ENCODE measurements at places on chromosomes 16 and 17. TPM values are rescaled to one million over a fixed set of nuclear protein-coding genes. Genes with fewer than 3 reads are reported as not detected.
A peak's percentile ranks its signal among the peaks of the same experiment; 100 is the strongest.

Gene DYNLRB2
- total RNA-seq = not detected

Gene PIK3R5
- total RNA-seq = 37.7 TPM

Gene PDE6G
- total RNA-seq = 1.0 TPM

Gene CRYBA1
- total RNA-seq = not detected

Gene TMC8
- total RNA-seq = 26.6 TPM

Gene DYNC1LI2
- 122 TPM for total RNA-seq

Gene TEKT5
- not detected for total RNA-seq

Gene TSNAXIP1
- total RNA-seq = 0.55 TPM

Gene KRT9
- not detected for total RNA-seq

GRCh38 chr17:10251212-10251948 is 53.0 kb upstream of the GAS7 start:
- no peak for DNase-seq

DNA sequence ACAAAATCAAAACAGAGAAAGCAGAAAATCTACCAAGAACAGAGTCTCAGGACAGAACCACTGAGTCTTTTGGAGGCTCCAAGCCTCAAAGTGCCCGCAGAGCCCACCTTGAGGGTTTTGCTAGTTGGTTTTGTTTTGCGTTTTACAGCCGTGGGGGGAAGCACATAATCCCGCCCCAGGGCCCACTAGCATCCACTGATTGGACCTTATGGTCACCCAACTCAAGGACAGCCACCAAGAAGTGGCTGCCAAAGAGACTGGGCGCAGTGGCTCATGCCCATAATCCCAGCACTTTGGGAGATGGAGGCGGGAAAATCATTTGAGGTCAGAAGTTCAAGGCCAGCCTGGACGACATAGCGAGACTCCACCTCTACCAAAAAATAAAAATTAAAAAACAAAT is 9.9 kb downstream of the ALOX15B start:
- peak; percentile 48 for DNase-seq

GRCh38 chr16:81251871-81252270 is 13.4 kb downstream of the BCO1 start:
- DNase-seq = no peak

GRCh38 chr16:65570261-65570660 is 448.4 kb upstream of the CDH11 start:
- no peak for DNase-seq

DNA sequence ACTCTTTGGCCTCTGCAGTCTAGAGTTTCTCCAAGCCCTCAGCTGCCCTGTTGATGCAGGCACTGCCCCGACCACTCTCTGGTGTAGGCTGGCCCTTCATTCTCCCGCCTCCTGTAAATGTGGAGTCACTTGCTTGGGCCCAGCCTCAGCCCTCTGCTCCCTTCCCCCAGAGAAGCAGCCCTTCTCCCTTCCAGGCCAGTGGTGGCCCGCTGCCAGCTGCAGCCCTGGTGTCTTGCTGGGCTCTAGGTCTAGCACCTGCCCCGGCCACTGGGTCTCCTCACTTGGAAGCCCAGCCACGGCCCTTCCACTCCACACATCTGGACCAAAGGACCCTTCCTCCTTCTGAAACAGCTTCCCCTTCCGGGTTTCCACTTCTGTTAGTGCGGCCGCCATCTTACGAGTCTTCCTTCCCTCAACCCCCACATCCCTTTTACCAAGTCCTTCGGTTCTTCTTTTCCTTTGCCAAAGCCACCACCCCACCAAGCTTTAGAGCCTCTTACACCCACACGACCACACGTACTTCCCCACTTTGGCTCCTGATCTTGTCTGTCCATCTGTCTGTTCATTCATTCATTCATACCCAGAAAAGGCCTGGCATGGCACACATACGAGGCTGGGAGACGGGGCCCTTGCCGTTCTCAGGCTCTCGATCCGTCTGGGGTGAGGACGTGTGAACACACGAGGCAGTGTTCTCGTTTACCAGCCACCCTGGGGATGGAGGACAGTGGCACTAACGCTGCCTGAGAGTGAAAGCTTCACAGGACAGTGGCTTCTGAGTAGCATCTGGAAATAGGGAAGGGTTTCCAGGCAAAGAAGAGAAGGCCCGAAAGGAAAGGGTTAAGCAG is 68.0 kb downstream of the ABR start:
- DNase-seq = peak; percentile 85

GRCh38 chr17:38747463-38748148 is 530 bp downstream of the PCGF2 start:
- DNase-seq = peak; percentile 82

DNA sequence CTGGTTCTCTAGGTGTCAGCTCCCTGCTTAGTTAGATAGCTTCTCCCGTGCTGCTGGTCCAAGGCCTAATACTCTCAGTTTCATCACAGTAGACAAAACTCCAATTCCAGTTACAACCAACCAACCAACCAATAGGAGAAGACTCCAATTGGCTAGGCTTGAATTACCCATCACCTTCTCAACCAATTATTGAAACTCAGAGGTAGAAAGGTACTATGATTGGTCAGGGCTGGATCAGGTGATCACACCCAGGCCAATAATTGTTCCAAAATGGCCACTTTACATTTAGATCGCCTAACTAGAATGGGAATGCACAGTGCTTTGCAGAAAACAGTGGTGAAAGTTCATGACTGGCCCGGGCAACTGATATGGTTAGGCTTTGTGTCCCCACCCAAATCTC is 49.5 kb upstream of the CRHR1 start:
- no peak for DNase-seq

- DNase-seq = peak; percentile 71
These were observed 1.9 kb downstream of the GLIS2 start for GRCh38 chr16:4317532-4318450.

DNA sequence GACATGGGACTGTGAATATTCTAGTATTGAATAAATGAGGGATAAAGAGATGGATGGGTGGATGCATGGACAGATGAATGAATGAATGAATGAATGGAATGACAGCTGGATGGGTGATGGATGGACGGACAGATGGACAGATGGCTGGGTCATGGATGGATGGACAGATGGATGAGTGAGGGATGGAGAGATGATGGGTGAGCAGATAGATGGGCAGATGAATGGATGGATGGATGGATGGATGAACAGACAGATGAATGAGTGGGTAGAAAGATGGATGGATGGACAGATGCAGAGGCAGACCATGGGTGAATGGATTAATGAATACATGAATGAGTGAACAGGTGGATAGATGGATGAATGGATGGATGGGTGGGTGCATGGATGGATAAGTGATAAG is 96.7 kb downstream of the MYH11 start:
- DNase-seq = no peak

DNA sequence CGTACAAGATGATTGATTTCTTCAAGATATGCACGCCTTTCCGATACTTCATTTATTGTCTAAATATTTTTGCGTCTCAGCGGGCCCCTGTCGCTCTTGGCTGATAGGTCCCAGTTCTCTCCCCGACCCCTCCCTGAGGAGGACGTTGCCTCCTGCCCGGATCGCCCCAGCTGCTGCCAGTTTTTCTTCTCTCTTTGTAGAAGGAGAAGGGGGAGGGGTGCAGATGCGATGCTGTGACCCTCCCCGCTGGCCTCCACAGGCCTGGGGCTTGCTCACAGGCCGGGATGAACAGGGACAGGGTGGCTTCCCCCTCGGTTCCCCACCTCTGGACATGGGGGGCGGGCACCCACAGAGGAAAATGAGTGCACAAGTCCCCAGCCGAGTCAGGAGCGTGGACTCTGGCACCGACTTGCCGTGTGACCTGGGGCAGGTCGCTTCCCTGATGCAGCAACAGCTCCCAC is 53.6 kb upstream of the ZC3H18 start:
- no peak for DNase-seq

DNA sequence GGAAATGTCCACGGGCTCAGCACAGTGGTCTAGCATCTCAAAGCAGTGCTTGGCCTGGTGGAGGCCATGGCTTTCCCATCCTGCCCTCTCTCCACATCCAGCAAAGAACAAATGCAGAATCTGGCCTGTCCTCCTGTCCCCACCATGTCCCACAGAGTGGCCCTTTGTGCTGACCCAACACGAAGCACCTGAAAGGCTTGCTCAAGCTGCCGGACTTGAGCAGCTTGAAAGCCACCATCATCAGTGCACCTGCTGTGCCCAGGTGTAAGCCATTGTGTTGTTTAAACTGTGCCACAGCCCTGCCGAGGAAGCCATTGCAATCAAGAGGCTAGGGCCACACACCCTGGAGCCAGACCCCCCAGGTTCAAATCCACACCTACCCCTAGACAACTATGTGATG is 115.5 kb downstream of the SOCS1 start:
- no peak for DNase-seq

GRCh38 chr17:80364091-80364691 is 50.8 kb upstream of the ENDOV start:
- DNase-seq = no peak

DNA sequence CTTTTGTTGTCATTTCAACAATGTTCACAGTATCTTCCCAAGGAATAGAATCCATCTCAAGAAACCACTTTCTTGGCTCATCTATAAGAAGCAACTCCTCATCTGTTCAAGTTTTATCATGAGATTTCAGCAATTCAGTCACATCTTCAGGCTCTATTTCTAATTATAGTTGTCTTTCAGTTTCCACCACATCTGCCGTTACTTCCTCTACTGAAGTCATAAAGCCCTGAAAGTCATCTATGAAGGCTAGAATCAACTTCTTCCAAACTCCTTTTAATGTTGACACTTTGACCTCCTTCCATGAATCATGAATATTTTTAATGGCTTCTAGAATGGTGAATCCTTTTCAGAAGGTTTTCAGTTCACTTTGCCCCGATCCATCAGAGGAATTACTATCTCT is 102.1 kb downstream of the CDH13 start:
- DNase-seq = no peak

DNA sequence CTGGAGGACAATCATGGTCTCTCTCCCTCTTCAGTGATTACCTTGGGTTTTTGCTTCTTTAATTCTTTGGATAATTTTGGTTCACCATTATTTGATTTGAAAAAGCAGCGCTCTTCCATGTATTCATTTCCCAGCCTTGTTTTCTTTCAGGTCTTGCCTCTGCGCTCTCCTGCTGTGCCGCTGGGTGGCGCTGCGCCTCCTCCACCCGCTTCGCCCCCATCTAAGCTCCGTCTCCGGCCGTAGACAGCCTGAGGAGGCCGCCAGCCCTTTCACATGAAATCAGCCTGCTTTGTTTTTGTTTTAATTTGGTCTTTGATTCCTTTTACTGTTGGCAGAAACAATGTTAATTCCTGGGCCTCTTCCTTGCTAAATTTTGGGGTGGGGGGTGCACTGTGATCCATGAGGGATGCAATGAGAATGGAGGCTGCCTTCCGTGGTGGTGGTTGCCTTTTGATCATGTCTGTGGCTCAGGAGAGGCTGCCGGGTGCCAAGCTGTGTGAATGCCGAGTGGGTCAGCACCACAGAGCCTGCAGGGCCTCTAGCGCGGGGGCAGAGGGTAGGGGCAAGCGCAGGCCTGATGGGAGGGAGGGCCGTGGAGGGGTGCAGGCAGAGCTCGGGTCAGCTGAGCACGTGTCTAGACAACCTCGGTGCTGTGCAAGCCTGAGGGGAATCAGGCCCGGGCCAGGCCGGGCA is 64.1 kb downstream of the PLD6 start:
- no peak for DNase-seq

DNA sequence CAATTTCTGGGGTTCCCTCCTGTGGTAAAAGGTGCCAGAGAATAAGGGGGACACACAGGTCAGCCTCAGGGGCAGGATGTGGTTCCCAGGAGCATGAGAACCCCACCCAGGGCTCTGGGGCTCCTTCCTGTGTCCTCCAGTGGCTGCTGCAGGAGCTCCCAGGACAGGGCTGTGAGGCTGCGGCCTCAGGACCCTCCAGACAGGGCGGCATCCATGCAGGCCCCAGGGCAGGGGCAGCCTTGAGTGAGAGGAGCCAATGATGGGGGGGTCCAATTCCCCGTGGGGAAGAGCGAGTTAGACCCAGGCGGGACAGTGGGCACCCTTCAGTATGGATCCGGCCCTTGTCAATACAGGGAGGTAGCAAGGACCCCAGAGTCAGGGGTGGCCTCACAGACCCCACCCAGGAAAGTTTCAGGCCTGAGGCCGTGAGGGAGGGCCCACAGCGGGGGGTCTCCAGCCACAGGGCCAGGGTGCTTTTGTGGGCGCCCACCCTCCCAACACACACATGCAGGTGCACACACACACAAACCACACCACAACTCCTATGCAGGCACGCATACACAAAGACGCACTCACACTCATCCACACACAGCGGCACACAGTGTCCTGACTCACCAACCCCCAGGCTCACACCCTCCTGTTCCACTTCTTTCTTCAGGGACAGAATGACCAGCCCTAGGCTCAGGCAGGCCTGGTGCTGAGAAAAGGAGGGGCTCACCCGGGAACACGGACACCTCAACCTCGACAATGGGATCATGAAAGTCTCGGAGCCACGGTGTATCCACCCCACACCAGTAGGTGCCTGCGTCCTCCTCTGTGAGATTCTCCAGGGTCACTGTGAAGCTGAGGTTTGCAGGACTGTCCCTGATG is 1.8 kb downstream of the CD300C start:
- peak; percentile 51 for DNase-seq

DNA sequence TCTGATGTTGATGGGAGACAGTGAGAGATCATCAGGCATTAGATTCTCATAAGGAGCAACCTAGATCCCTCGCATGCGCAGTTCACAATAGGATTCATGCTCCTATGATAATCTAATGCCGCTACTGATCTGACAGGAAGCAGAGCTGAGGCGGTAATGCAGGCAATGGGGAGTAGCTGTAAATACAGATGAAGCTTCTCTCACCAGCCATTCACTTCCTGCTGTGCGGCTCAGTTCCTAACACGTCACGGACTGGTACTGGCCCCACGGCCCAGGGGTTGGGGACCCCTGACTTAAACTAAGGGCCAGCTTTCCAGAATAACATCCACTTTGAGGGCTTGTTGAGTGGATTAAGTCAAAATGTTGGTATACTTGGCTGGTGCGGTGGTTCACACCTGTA is 2.6 kb upstream of the TMEM219 start:
- no peak for DNase-seq

DNA sequence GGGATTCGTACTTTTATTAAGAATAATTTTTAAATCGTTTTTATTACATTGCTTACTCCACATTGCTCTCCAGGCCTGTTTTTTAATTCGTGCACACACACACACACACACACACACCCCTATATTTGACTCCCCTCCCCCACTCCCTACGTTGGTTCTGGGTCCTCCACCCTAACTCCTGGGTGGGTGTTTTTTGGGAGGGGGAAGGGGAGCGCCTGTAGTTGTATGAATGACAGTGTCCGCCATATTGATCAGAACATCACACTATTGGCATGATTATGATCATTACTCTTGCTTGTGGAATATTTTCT is 1.3 kb downstream of the GNAO1 start:
- no peak for DNase-seq

DNA sequence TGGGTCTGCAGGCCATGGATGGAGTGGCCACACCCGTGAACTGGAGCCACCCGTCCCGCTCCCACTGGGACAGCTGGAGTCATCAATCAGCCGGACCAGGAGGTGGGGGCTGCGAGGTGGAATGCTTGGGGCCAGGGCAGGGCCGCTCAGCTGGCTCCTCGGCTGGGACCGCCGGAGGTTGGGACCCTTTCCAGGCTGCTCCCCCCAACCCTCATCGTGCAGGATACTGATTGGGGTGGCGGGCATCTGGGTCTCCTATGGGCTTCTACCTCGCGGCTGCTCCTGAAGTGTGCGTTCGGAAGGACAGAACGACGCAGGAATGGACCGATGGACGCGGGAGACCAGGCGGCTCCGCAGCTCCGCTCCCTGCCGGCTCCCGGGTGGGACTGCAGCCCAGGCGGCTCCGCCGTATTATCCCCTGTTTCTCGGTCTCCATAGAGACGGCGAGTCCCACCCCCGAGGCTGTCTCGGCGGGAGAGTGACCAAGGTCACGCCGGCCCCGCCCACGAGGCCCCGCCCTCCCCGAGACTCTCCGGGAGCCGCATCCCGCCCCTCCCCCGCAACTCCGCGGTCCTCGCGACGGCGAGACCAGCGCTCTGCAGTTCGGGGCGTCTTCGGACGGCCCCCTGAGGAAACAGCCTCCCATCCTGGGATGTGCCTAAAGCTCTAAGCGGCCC is at the start of gene TPPP3:
TPPP3 (minus strand) TSS at position 388 of the 677 bp plus-strand sequence. CDS start 2,387 bp downstream, outside the sequence.
- DNase-seq = peak; percentile 90

Measured in upper lobe of right lung (tissue), 1 donor.